Small intestine (tissue), 16 donors: ENCODE measurements at places on chromosomes 3 and 15.

- DNase-seq, result no peak
Measured at GRCh38 chr15:56760186-56760585, 26.9 kb upstream of the ZNF280D start.

- DNase-seq, result no peak
Measured at GRCh38 chr3:21271606-21272016, 479.4 kb downstream of the ZNF385D start.

DNA sequence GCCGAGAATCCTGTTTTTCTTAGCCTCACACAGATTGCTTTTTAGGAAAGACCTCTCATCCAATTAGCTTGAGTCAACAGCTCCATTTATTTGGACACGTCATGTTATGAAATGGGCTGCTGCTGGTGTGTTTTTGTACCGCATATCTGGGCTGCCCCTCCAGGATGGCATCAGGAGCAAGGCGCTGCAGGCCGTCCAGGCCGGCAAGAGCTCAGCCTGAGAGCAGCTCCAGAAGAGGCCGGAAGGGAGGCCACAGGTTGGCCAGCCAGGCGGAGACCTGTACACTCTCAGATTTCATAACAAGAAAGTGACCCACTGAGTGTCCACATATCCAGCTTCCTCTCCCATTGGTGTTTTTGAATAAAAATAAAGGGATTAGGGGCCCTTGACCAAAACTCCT lies 28.3 kb downstream of the FOXL2NB start:
- DNase-seq, result no peak

GRCh38 chr3:195461594-195462307 lies 18.9 kb upstream of the ACAP2 start:
- DNase-seq, result peak; percentile 57

GRCh38 chr15:51967583-51967982 lies 4.0 kb downstream of the LEO1 start:
- peak; percentile 3 for DNase-seq

DNA sequence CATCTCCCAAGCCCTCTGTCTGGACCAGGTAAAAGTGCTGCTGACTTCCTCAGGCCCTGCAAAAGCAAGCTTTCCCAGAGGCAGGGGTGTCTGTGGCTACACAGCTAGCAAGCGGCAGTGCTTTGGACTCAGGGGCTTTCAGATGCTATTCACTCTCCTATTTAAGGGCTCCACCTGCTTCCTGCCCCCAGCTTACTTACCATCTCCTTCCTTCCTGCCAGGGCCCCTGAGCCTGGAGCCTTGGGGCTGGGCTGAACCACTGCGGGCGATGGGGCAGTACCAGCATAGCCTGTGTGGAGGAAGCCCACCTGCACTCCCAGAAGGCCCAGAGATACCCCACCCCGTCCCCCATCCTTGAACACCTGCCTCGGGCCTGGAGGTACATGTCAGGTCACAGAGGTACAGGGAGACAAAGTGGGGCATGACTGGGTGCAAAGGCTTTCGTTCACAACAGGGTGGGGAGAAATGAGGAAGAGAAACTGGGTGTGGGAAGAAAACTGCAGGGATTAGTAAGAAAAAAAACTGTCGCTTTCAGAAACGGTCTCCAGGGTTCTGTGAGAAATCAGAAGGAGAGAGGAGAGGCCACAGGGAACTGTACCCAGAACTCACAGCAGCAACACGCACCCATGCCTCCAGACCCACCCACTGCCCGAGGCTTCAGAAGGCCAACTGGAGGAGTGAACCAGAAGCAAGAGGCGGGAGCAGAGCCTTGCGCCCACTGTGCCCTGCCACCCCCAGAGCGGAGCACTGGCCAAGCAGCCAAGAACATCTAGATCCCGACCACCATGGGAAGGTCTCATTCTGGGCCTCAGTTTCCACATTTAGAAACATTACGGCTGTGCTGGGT lies 49.5 kb downstream of the CCDC12 start:
- peak; percentile 54 for DNase-seq

GRCh38 chr15:90915808-90916440 lies 12.8 kb downstream of the MAN2A2 start:
- DNase-seq, result no peak

- no peak for DNase-seq
Measured at GRCh38 chr3:18223571-18223970, 201.6 kb downstream of the SATB1 start.

DNA sequence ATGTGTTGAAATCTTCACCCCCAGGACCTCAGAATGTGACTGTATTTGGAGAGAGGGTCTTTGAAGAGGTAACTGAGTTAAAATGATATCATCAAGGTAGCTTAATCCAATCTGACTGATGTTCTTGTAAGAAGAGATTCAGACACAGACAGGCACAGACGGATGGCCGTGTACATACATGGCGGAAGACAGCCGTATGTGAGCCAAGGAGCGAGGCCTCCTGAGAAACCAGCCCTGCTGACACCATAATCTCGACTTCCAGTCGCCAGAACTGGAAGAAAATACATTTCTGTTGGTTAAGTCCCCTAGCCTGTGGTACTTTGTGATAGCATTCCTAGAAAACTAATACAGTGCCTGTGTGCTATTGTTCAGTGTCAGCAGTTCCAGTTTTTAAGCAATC lies 73.6 kb downstream of the APBA2 start:
- DNase-seq, result no peak

DNA sequence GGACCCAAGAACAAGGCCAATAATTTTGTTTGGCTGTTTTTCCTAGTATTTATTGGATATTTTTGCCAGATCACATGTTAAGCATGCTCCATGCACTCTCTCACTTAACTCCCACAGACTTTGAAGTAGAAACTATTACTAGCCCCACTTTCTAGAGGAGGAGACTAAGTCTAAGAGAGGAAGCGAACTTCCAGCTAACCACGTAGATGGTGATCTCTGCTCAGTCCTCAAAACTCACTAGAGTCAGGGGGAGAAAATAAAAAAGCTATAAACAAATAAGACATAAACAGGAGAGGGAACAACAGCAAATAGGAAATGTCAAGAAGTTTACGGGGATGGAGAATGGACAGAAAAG lies 481.0 kb upstream of the PROK2 start:
- no peak for DNase-seq

DNA sequence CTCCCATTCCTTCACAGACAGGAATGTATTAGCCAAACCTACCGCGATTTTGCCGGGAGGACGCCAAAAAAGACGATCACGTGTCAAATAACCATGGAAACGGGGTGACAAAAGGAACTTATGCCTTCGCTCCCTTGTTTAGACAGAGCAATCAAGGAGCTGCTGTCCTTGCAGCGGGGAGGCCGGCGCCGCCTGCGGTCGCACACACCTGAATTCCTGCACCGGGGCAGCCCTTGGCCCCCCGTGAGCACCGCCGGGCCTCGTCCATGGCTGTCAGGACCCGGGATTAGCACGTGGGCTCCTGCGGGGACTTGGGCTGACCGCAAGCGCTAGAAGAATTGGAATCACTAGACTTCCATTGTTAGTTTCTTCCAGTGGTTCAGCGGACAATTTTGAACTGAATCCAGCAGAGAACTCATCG lies 193.1 kb downstream of the SHQ1 start:
- peak; percentile 38 for DNase-seq

DNA sequence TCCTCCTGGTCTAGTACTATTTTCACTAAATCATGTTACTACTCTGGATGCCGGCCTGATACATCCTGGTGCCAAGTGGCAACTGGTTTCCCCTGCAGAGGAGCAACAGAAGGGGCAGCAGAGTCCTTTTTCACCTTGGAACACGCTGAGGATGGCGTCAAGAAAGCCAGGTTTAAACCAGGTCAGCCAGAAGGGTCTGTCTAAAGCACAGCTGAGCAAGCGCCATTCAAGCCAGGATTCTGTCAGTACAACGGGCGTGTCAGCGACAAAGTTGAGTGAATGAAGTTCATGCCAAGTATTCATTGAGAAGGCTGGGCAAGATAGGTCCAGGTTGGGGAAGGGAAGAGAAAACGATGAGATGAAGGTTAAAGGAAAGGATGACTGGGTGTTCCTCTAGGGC lies 88.2 kb downstream of the FBN1 start:
- DNase-seq, result no peak

DNA sequence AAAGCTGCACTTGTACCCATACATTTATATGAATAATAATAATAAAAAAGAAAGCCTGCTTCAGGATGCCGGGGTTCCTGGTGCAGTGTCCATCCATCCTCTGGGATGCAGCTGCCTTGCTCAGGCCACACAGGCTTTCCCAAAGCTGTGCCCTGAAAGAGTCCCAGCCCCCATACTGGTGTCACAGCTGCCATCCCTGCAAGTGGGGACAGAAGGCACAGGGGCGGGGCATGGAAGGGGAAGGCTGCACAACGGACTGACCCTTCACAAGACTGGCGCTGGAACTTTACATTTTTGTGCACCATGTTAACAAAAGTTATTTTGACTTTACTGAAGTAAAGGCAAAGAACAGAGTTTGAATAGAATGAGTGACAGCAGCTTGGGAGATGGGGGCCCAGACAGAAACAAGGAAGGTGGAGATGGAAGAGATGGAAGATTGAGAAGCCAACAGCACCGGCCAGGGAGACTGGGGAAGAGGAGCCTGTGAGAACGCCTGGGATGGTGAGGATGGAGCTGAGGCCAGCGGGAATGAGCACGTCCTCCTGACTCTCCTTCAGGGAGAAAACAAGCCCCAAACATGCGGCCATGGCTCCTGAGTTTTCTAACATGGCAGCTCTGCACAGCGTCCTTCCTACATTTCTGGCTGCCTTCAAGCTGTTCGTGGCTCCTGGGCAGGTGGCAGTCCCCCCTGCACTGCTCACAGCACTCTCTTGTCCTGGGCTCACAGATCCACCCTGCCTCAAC lies 73.1 kb downstream of the ABTB1 start:
- no peak for DNase-seq

- no peak for DNase-seq
Measured at GRCh38 chr15:59206623-59207183, at the start of gene LDHAL6B. LDHAL6B (plus strand) TSS chr15:59206843; CDS start chr15:59206941, 98 bp downstream.

GRCh38 chr15:86855307-86856291 lies 775.9 kb downstream of the AGBL1 start:
- DNase-seq, result no peak

- DNase-seq, result peak; percentile 65
Measured at GRCh38 chr15:90001683-90002427, 731 bp downstream of the ZNF710 start.

DNA sequence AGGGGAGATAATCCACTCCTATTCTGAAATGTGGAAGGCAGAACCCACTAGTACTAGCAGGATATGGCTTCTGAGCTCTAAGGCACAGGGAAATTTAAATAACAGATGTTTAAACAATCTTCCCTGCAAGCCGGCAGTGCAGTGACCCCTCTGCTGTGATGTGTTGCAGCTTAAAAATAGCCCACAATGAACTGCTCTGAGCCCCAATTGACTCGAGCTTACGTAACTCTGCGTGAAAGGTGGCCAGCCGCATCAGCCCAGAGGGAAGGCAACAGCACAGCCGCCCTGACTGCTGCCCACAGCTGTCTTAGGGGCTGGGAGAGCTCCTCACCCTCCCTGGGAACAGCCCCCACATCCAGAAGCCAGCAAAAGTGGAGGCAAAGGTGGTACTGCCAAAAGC lies 12.5 kb upstream of the CAMKV start:
- no peak for DNase-seq

- no peak for DNase-seq
Measured at GRCh38 chr15:58588096-58588495, 156.3 kb downstream of the LIPC start.

GRCh38 chr3:67739851-67740250 lies 85.4 kb upstream of the SUCLG2 start:
- no peak for DNase-seq

- DNase-seq, result no peak
Measured at GRCh38 chr3:83048556-83048955, 1287.1 kb upstream of the GBE1 start.

GRCh38 chr3:184426691-184427141 lies 46.9 kb downstream of the CHRD start:
- DNase-seq, result no peak

- DNase-seq, result peak; percentile 88
Measured at GRCh38 chr3:15562560-15562959, 38.8 kb downstream of the HACL1 start.

DNA sequence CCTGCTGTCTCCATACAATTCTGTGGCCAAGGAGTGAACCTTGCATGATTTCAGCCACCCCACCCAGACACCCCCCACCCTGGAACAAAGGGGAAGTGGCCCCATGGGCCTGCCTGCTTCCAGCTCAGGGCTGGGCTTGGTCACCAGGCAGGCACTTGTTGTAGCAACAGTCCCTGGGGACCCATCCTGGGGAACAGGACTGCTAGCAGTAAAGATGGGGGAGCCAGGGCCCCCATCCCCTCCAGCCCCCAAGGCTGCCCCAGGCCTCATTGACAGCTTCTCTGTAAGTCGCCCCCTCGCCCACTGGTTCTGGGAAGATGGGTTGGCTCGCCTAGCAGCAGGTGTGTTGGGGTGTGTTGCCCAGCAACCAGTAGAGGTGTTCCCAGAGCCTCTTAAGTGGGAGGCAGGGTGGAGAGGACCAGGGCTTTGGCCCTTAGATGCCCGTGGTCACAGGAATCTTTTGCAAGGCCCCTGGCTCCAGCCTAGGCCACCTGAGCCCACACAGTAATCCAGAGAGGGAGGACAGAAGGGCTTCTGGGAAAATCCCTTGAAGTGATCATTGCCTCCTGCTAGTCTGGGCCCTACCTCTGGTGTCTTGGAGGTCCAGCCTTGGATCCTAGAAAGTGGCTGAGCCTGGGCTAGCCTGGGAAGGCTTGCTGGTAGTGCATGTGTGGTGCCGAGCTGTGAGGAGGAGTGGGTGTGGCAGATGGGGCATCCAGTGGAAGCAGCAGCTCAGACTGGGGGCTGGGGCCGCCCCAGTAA lies 48.9 kb downstream of the CYP11A1 start:
- no peak for DNase-seq

- no peak for DNase-seq
Measured at GRCh38 chr15:64753480-64754185, 21.8 kb downstream of the RBPMS2 start.

DNA sequence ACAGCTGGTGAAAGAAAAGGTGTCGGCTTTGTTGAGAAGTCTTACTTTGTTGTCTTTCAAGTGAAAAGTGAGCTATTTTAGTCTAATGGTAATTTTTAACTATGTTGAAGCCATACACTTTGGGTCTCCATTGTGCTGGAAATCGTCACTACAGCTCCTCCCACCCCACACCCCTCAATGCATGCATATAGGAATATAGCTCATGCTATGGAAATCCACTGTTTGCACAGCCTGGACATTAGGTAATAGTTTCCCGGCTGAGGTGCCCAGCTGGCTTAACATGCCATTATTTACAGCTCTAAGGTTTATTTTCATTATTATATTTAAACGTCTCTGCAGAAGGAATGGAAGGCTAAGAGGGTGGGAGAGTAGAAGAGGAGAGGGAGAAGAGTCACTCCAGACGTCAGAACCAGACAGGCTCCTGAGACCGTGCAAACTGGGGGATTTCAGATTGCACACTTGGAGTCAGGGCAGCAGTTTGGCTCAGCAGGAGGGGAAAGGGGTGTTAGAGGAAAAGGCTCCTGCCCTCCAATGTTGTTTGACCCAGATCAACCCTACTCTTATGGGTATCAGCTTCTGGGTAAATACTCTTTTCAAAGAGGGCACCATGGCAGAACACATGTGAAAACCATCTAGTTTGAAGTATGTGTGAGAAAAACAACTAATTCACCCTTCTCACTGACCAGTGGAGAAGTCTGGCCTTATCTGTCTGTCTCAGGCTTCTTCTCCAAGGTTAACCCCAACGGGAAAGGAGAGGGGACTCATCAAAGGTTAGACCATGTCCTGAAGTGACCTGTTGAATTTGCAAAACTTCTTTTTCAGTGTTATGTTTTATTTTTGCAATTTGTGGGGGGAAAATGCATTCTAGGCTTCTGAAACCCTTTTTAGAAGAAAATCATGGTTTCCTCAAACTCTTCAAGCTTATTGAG lies 218.7 kb upstream of the CTDSPL start:
- DNase-seq, result no peak

- DNase-seq, result no peak
Measured at GRCh38 chr3:185943760-185944106, 5.9 kb upstream of the TRA2B start.
